ENCODE measurements at places on chromosomes 16 and 17. TPM values are rescaled to one million over a fixed set of nuclear protein-coding genes. Genes with fewer than 3 reads are reported as not detected.

GRCh38 chr17:74380959-74381808, 13.9 kb downstream of the GPR142 start:
- H3K27me3 ChIP-seq = peaks cover 13% of the 10 kb centered on the region
- H3K4me3 ChIP-seq = no peak overlapping the region
- H3K27ac ChIP-seq = no peak overlapping the region
- no peaks in the 10 kb centered on the region for H3K4me1 ChIP-seq

DNA sequence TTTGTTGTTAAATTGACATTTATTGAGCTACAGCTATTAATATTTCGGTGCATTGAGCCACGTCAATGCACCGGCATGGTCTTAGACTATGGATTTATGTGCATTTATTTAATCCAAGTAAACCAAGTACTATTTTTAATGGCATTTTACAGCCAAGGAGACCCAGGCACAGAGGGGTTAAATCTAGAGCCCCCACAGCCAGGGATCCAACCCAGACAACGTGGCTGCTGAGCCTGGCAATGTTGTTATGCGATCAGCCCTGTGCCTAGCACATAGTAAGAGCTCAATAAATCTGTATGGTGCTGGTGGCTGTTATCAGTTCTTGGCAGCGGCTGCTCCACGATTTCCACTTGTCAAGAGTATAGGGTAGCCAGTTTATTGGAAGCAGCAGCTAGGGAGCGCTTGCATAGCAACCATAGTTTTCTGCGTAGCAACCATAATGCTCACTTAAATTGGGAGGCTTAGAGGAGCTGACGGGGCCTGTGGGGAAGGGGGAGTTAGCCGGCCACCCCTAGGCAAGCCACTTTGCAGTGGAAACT, 541 bp upstream of the RBBP6 start:
- peaks cover 18% of the 10 kb centered on the region for H3K36me3 ChIP-seq
- DNase-seq = no peak
- peak overlapping the region; percentile 98 for H3K4me3 ChIP-seq
- peak overlapping the region; percentile 100 for H3K27ac ChIP-seq

DNA sequence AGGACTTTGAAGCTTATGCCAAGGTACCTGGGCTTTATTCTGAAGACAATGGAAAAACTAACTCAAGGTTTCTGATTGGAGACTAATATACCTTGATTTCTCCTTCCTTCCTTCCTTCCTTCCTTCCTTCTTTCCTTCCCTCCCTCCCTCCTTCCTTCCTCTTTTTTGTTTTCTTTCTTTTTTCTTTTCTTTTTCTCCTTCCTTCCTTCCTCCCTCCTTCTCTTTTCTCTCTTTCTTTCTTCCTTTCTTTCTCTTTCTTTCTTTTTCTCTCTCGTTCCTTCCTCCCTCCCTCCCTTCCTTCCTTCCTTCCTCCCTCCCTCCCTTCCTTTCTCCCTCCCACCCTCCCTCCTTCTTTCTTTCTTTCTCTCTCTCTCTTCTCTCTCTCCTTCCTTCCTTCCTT, 98.6 kb upstream of the AXIN2 start:
- no peaks in the 10 kb centered on the region for H3K4me1 ChIP-seq
- no peak for DNase-seq
- no peak overlapping the region for H3K27ac ChIP-seq

DNA sequence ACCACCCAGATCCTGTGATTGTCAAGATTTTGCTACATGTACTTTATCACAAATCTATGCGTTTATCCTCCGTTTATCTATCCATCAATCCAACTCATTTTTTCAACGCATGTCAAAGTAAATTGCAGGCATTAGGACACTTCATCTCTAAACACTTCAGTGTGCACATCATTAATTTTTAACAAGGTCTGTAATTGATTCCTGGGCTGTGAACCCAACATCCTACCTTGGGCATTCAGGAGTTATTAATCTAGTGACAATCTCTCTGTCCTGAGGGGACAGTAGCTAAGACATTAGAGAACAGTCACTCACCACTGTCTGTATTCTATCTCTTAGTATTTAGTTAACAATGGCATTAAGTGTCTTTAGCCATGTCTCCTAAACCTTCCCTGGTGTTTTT, 264.7 kb downstream of the SOX9 start:
- H3K36me3 ChIP-seq = no peaks in the 10 kb centered on the region
- no peak overlapping the region for H3K4me3 ChIP-seq
- H3K4me1 ChIP-seq = no peaks in the 10 kb centered on the region
- DNase-seq = no peak
- H3K27me3 ChIP-seq = peaks cover 8% of the 10 kb centered on the region
- H3K27ac ChIP-seq = no peak overlapping the region

GRCh38 chr17:2064980-2065785, 10.3 kb downstream of the HIC1 start:
- no peaks in the 10 kb centered on the region for H3K27me3 ChIP-seq
- H3K4me1 ChIP-seq = peaks cover 65% of the 10 kb centered on the region
- H3K4me3 ChIP-seq = no peak overlapping the region
- DNase-seq = peak; percentile 79
- peaks cover 25% of the 10 kb centered on the region for H3K36me3 ChIP-seq

GRCh38 chr16:96935-97381, 18.9 kb downstream of the MPG start:
- H3K36me3 ChIP-seq = no peaks in the 10 kb centered on the region
- H3K27me3 ChIP-seq = no peaks in the 10 kb centered on the region
- DNase-seq = peak; percentile 96

DNA sequence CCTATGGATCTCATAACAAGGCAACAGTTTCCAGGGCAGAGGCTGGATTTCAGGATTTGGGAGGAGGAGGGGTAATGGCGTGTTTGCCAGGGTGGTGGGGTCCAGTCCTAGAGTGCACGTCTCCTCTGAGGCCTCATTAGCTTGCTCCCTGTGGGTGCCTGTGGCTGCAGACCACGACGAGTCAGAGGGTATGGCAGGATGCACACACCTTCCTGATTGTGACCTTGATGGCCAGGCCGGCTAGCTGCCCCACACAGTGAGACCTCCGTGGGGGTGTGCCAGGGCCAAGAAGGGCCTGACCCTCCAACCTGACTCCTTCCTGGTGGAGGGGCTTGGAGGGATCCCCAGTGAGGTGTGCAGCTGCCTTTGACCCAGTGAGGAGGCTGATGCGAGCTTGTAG, 4.0 kb upstream of the SMTNL2 start:
- peaks cover 29% of the 10 kb centered on the region for H3K27me3 ChIP-seq
- H3K36me3 ChIP-seq = no peaks in the 10 kb centered on the region
- no peak overlapping the region for H3K4me3 ChIP-seq
- H3K27ac ChIP-seq = no peak overlapping the region
- no peak for DNase-seq
- peaks cover 1% of the 10 kb centered on the region for H3K4me1 ChIP-seq

- H3K36me3 ChIP-seq = no peaks in the 10 kb centered on the region
- peaks cover 2% of the 10 kb centered on the region for H3K27me3 ChIP-seq
- H3K4me3 ChIP-seq = peak within 1 kb of the TSS; percentile 87
- peak within 1 kb of the TSS; percentile 84 for H3K27ac ChIP-seq
- H3K4me1 ChIP-seq = peaks cover 5% of the 10 kb centered on the region
Observed at GRCh38 chr17:82065638-82066303, at the start of gene DUS1L. Gene DUS1L, minus strand, starts transcription at chr17:82065804. Its CDS starts 745 bp downstream, at chr17:82065059.

GRCh38 chr16:14350081-14350480, 279.0 kb downstream of the MRTFB start:
- H3K27me3 ChIP-seq = no peaks in the 10 kb centered on the region
- no peaks in the 10 kb centered on the region for H3K36me3 ChIP-seq
- H3K4me3 ChIP-seq = no peak overlapping the region
- no peak overlapping the region for H3K27ac ChIP-seq

GPR179 gene
- total RNA-seq = 0.06 TPM

TMC7 gene
- not detected for total RNA-seq

COA3 gene
- total RNA-seq = 37.0 TPM

TMIGD1 gene
- not detected for total RNA-seq

TOX3 gene
- not detected for total RNA-seq

ESRP2 gene
- not detected for total RNA-seq
